Posterior vena cava (tissue), 2 donors: ENCODE measurements at places on chromosomes 6 and 20. TPM values are rescaled to one million over a fixed set of nuclear protein-coding genes. Genes with fewer than 3 reads are reported as not detected.

DNA sequence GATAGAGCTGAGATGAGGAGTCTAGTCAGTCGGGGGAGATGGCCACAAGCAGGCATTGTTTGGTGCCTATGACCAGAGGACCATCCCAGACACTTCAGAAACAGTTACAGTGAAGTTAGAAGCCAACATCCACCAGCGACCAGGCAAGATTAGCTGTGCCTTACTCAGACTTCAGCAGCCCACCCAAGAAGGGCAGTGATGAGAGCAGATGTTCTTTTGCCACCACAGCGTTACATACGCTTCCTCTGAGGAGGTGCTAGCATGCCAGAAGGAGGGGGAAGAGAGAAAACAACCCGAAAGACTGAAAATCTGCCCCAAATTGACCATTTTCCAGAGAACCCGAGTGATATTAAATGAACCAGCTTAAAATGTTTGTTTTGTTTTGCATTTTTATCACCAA lies 186.8 kb downstream of the PRL start:
- DNase-seq = no peak

- DNase-seq = no peak
Measured at GRCh38 chr20:14622796-14623195, 285.4 kb upstream of the FLRT3 start.

GRCh38 chr20:3670511-3670910 lies 7.3 kb upstream of the GFRA4 start:
- DNase-seq = no peak

GRCh38 chr6:157569543-157569942 lies 188.6 kb downstream of the ZDHHC14 start:
- no peak for DNase-seq

DNA sequence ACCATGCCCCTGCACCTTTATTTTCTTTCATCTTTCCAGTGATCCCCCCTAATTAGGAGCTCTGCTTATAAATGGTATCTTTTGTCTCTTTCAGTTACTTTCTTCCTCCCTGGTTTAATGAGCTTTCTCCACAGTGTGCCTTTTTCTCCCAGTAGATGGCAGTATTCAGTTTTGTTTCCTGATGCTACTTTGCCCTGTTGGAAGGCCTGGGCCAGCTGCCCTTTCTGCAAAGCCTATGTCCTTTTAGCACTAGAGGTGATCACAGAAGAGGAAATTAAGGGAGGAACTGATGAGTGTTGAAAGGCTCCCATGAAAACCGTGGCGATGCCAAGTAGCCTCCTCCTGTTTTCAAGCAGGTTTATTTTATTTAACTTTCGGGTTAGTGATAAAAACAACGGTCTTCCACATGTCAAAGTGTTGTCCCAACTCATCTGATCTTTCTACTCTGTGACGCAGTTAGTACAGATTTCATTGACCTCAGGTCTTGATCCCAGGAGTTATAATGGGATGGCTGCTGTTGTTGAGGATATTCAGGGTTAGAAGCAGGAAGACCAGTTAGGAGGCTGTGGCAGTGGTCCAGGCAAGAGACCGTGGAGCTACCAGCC lies 184.2 kb upstream of the BMP2 start:
- DNase-seq = no peak

- DNase-seq = no peak
Measured at GRCh38 chr6:170393807-170394399, 87.3 kb downstream of the FAM120B start.

GRCh38 chr6:28312939-28313338 lies 23.0 kb downstream of the ZSCAN31 start:
- DNase-seq = no peak

GRCh38 chr6:141848029-141848890 lies 284.5 kb upstream of the GJE1 start:
- DNase-seq = no peak

GRCh38 chr6:45631396-45631795 lies 253.7 kb upstream of the SUPT3H start:
- no peak for DNase-seq

DNA sequence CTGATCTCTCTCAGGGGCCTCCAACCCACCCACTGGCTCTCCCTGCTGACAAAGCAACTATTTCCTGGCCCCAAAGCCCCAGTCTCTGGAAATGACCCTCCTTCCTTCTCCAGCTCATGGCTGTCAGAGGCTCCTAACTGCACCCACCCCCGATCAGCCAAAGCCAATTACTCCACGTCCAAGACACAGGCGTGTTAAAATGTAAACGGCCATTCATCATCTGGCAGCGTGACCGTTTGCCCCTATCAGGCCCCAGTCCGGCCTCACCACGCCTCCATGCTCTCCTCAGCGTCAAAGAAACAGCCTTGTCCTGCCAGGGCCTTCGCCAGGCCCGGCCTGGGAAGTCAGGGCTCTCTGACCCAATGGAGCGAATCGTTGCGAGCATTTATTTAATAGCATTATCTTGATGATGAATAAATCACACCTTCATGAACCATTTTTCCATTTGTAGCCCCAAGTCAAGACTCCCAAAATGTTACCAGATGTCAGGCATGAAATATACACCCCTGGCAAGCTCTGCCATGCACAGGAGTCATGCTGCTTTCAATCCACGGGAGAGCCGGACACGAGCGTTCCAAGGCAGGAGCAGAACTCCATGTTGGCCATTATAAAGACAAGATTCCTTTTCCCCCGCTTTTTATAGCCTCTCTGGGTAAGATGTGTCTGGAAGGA lies 17.7 kb downstream of the RIPOR3 start:
- no peak for DNase-seq

GRCh38 chr6:167404385-167405049 lies 79.6 kb downstream of the TTLL2 start:
- DNase-seq = no peak

DNA sequence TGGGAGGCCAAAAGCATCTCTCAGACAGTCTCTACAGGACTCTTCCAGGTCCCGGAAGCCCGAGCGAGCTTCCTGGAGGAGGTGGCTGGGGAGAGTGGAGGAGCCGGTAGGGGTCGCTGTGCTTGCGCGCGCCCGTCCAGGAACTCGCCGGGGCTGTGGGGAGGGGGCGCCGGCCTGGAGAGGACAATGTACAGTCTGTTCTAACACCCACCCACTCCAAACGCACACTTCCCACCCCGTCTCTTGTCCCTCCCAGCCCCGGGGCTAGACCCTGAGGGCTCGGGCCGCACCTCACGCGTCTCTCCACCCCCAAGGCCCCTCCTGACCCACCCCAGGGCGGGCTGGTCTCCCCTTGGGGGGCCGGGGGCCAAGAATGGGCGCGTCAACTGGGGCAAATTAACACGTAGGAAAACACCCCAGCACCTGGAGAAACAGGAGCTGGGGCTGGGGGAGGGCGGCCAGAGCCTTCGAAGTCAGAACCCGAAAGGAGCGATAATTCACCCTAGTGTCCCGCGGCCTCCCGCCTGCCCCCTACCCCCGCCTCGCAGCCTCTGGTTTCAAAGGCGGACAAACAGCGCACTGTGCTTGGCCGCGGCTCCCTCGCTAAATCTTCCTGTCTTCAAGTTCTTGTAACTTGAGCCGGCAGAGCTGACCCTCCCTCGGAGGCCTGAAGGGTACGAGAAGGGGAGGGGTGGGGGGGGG lies 103.2 kb upstream of the FOXP4 start:
- peak; percentile 88 for DNase-seq

DNA sequence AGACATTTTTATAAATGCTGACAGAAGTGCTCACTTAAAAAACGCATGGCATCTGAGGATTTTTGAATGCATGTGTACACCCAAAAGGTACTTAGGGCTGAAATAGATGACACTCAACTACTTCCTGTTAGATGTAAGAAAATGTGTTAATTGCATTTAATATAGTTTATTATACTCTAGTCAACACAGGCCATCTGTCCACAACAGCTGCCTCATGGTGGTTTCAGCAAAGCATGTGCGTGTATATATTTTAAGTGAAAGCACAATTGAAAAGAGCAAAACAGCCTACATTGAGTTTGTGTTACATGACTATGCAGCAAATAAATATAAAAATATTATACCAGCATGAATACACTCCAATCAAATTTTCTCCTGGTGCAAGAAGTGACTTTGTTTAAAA lies 1233.0 kb upstream of the EYS start:
- no peak for DNase-seq

The TREM1 gene
- 3.8 TPM for total RNA-seq

The PAK5 gene
- not detected for total RNA-seq

The CST7 gene
- total RNA-seq = 2.5 TPM

The RAE1 gene
- total RNA-seq = 10.6 TPM

The CST2 gene
- total RNA-seq = 1.2 TPM

The LBP gene
- total RNA-seq = 4.8 TPM

The MAS1 gene
- 0.42 TPM for total RNA-seq

The RIMS4 gene
- total RNA-seq = 6.6 TPM

The EMILIN3 gene
- 2.3 TPM for total RNA-seq

The HLA-DRB1 gene
- total RNA-seq = 78.2 TPM

The NR2E1 gene
- not detected for total RNA-seq
